Activated naive CD4-positive, alpha-beta T cell treated with Interleukin-2 at 50 U/mL for 16 hours (primary cell): ENCODE measurements at places on chromosomes 7 and 10.

DNA sequence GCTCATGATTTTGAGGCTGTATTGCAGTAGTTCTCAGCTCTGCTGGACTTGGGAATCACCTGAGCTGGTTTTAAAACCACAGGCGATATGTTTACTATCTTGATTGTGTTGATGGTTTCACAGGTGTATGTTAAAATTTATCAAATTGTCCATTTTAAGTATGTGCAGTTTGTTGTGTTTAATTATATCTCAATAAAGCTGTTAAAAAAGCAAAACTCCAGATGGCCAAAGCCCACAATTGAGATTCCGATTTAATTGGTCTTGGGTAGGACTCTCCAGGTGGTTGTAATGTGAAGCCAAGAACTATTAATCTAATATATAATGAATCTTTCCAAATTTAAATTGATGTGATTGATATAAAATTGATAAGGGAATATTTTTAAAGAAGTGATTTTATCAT lies 48.6 kb downstream of the NRCAM start:
- no peak for DNase-seq

DNA sequence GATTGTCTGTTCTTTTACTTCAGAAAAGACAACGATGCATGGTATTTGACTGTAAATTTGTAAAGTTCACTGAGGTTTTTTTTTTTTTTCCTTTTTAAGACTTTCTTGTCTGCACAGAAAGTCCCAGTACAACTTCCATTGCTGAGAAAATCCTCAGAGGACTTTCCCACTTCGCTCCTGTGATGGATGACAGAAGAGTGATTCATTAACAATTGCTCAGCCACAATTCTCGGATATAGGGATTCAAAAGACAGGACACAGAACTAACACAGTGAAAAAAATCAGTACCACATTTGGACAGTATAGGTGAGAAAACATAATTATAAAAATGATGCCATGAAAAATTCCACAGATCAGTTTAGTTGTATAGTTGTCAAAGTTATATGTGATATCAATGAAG lies 48.0 kb downstream of the SEC23IP start:
- no peak for DNase-seq

GRCh38 chr10:131174211-131174565 lies 137.3 kb downstream of the TCERG1L start:
- DNase-seq, result no peak

- DNase-seq, result peak; percentile 49
Measured at GRCh38 chr7:105589356-105590077, 8.2 kb upstream of the EFCAB10 start.

GRCh38 chr7:40780460-40780859 lies 645.7 kb downstream of the SUGCT start:
- DNase-seq, result no peak

- DNase-seq, result no peak
Measured at GRCh38 chr7:11213266-11213665, 239.6 kb downstream of the PHF14 start.
